Keratinocyte (primary cell): ENCODE measurements at places on chromosomes 13 and 19. TPM values are rescaled to one million over a fixed set of nuclear protein-coding genes. Genes with fewer than 3 reads are reported as not detected.

DNA sequence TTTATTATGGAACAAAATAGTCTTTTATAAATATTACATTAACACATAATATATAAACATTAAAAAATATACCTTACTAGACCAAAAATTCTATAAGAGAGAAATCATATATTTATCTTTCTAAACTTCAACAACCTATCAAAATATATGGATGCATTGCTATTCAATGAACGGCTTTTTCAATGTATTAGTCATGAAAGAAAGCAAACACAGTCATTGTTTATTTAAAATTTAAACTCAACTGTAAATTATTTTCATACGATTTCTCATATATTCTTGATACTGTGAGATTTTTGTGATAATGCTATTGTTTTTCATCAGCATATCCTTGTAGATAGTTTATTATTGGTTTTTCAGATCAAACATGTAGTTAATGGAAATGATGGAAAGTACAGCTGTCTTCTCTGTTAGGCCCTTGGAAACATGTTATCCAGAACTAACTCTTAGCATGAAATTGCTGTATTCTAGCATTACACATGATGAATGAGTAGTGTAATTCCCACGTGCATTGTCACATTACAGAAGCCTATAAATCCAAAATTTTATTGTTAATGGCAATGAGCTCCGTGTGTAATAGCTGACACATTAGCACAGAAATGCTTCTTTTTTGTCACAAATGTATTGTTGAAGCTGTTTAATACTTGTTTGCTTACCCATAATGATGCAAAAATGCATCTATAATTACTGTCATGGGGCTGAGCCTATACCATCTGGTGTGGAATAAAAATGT lies 1639.9 kb downstream of the SLITRK5 start:
- DNase-seq, result no peak

TMIGD2 gene
- not detected in 3 replicates for polyA plus RNA-seq

DNA sequence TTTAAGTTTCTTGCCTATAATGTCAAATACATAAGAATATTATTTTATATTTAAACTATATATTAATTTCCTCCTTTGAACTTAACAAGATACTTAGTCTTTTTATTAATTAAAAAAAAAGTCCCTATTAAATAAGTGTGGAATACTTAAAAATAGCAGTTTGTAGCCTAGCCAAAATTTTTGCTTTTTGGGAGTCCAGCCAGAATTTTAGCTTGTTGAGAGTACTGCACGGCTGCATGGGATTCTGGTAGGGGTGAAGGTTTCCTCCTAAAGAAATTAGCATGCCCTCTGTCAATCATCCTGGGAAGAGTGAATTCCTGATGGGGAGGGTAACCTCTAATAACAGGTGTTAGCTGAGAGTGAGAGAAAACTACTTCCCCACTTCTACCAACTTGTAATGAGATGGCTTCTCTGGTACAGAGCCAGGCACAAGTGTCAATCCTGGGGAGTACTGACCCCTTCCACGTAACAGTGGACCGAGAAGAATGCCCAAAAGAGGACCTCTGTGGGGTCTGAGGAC lies 195.7 kb downstream of the SPRY2 start:
- no peak for DNase-seq

GRCh38 chr13:87669379-87669978 lies 1.7 kb upstream of the SLITRK5 start:
- peak; percentile 5 for DNase-seq

DNA sequence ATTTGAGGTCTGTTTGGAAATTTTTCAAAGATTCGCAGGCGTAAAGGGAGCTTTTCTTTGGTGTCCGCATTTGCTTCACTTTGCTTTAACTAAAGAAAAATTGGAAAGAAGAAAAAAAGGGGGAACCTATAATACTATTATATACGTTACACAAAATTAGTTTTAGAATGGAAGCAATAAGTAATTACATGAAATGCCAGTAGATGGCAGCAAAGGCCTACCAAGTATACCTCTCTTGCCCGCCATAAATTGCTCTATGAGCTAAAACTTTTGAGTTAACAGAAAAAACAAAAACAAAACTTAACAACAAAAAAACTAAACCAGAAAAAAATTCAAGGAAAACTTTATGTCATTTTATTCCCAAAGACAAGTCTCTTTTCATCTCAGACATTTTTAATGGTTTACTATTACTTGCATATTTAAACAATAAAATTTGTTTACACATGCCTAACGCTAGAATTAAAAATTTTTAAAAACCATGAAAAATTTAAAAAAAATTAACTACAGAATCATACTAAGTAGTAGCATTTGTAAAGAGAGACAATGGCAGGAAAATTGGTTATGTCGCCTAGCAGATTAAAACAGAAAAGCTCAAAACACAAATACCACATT lies 271.4 kb downstream of the NALCN start:
- no peak for DNase-seq

DNA sequence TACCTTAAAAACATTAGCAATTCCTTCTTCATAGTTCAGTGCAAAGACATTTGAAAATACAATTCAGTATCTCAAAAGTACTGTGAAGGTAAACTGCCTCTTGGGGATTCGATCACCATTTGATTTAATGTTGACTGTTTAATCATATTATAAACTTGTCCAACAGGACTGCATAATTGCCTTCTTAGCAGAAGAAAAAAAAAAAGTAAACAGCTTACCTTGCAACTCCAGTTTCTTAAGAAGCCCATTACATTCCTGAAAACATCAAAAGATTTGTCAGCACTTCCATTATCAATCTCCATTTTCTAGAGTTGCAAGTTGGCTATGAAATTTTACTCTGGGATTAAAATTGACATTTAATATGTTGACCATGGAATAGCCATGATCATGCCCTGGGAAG lies 1154.6 kb downstream of the OLFM4 start:
- no peak for DNase-seq

DNA sequence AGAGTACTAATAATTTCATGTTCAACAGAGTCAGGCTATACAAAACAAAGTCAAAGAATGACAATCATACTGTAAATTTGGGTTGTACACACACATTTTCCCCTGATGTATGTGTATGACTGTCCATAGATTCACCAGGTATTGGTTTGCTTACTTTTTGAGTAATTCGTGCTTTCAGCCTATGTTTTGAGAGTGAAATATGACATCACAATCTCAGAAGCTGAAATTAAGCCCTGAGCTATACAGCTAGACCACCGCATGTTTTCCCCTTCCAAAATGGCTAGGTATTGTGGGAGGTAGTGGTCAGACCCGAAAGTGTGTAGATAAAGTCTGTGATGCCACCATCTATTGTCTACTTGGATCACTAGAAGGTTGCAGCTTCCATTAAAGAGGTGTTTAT lies 102.8 kb downstream of the KATNAL1 start:
- DNase-seq, result no peak

- no peak for DNase-seq
These were observed 30.2 kb downstream of the PDCD5 start for GRCh38 chr19:32611161-32611560.

DNA sequence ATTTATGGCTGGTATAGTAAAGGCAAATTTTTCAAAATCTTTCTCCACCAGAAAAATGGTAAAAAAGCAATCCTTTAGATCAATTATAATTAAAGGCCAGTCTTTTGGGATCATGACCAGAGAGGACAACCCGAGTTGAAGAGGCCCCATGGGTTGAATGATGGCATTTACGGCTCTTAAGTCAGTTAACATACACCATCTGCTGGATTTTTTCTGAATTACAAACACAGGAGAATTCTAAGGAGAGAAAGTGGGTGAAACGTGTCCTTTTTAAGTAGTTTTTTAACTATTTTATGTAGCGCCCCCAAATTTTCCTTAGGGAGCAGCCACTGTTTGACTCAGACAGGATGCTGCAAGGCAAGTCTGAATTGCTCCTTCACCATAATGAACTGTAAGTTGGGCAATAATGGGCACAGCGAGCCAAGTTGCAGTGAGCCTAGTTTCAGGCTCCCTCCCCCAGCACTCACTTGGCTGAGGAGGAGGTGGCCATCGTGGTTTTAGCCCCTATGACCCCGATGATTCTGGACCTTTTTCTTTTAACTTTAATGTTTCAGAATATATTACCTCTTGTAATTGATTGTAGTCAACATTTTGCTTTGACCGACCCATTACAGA lies 13.6 kb upstream of the ZNF611 start:
- DNase-seq, result no peak

PCSK4 gene
- polyA plus RNA-seq, result 0.25 to 1.2 TPM (median 0.27 TPM) in 3 replicates

GRCh38 chr13:24223341-24224231 lies 63.1 kb downstream of the SPATA13 start:
- no peak for DNase-seq

FGF9 gene
- 0.06 TPM in 1 of 3 replicates, not detected in the others for polyA plus RNA-seq
